SW 1271 (cell line): ENCODE measurements at places on chromosomes 6 and 20.

DNA sequence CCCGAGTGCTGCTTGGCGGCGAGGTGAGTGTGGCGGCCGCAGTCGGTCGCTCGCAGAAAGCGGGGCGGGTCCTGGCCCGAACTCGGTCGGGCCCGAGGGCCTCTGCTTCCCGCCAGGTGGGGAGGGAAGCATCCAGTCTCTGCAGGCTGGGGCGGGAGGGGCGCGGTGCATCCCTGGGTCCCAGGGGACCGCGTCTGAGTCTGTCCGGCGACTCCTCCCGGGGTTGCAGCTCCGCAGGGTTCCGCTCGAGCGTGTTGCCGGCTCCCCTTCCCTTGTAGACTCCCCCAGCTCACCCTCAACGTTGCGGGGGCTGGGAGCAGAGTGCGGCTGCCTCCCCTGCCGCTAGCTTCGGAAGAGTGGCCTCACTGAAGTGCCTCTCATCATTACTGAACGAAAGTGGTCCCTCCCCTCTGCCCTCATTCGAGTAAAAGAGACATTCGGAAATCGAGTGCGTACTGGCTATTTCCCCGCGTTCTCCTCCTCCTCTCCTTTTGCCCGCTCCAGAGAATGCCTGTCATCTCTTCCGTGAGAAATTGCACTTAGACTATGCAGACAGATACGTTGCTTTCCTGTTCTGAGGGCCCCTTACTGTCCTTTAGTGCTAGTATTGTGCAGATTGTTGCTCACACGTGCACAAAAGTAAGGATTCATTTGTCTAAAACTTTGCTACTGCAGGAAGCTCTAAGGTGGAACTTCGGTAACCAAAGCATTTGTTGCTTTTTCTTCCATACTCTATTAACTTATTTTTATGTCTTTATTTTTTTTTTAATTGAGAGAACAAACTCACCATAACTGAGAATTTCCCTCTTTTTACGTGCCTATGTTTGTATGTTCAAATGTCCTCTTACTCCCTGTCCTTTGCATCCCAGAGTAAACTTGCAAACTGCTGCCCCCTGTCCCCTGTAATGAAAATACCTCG is 751 bp downstream of the MAP3K4 start:
- DNase-seq: peak; percentile 21

DNA sequence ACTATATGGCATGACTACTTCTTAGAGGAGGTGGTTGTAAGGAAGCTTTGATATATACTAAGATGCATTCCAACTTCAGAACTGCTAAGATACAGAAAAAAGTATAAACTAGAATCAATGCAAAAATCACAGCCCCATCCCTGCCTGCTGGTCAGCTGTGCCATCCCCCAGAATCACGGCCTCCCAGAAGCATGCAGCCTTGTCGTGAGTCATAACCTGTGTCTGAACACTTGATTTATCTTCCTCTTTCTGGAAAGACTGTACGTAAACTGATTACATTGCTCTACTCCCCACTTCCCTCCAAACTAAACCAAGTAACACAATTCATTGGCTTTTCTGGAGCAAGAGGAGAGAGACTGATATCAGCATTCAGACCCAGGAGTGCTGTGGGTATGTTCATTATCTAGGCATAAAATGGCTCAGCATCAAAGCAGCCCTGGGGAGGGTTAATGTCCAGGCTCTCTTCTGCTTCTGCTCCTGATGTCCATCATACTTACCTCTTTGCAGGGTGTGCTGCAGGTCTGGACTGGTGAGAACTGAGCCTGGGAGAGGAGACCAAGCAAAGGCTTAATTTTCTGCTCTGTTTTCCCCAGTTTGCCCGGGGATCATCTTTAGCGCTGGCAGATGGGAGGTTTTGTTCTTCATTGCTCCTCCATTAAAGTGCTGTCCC is 18.4 kb downstream of the SCP2D1 start:
- no peak for DNase-seq

GRCh38 chr6:115838763-115839401 is 221.8 kb downstream of the FRK start:
- DNase-seq: peak; percentile 32

DNA sequence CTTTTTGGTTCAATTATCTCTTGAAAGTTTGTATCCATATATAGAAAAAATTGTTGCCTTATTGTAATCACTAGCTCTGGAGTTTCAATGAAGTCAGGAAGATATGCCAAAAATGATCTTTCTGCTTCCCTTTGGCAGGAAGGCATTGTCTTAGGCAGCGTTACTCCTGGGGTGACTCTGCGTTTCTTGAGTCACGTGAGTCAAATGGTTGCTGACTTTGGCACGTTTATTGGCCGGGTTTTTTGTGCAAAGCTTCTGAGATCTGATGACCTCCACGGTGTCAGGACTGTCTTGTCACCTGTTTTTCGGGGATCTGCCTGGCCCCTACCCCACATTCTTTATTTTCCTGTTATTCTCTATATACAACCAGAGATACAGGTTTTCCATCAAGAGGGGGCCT is 10.4 kb downstream of the PHACTR3 start:
- no peak for DNase-seq

- no peak for DNase-seq
Measured at GRCh38 chr6:129544892-129545612, 164.9 kb downstream of the ARHGAP18 start.

GRCh38 chr20:48866936-48867335 is 39.1 kb upstream of the PREX1 start:
- no peak for DNase-seq

- no peak for DNase-seq
Measured at GRCh38 chr6:37369321-37370201, 15.8 kb downstream of the RNF8 start.

GRCh38 chr20:46488451-46488850 is 24.9 kb downstream of the ZNF334 start:
- no peak for DNase-seq

DNA sequence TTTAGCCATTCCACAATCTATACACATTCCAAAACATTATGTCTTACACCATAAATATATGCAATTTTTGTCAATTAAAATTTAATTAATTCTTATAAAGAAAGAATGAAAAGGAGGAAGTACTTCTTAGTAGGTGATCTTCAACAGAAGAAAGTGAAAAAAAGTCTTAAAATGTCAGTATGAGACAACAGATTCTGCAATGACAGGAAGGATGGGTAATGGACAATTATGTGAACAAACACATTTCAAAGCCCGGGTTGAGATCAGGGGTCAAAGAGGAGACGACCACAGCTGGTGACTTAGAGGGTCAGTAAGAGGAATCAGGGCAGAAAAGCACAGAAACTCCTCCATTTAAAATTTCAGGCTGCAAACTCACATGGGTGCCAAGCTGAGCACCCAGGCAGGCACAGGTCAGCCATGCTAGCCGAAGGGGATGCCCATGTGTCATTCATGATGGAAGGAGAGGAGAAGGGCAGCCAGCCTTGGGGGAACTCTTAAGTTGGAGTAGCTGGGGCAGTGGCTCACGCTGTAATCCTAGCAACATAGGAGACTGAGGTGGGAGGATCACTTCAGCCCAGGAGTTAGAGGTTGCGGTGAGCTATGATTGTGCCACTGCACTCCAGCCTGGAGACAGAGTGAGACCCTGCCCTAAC is 11.0 kb downstream of the VSX1 start:
- no peak for DNase-seq

- no peak for DNase-seq
Measured at GRCh38 chr6:119186490-119186889, 108.0 kb upstream of the FAM184A start.
